ENCODE measurements at places on chromosomes 2 and 18.

- no peak for DNase-seq
Measured at GRCh38 chr2:108960006-108960405, 29.0 kb downstream of the EDAR start.

GRCh38 chr2:237180187-237180586, 94.5 kb downstream of the COPS8 start:
- no peak for DNase-seq

DNA sequence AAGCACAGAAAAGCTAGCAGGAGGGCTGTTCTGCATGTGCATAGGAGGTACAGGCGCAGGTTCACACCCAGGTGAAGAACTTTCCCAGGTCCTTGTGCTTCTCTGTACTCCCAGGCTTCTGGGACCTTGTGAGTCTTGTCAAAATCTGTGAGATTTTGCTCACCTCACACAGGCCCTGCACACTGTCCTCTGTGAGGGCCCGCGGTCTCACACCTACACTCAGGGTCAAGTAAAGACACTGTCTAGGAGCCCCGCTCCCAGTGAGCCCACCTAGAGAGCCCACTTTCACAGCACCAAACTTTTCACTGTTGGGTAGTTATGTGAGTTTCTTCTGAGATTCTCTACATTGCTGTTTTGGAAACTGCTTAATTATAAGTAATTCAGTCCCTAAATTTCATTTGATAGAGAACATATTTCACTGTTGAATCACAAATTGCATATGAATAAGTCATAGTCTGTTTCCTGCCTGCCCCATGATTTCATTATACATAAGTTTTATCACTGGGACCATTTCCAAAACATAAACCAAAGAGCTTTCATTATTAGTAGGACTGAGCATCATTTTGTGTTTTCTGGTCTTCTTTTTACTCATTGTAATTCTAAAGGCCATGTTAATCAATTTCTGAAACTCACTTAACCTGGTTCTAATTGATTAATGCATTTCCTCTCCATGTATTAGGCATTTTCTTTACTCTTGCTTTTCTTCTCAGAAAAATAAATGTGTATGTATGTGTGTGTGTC, 234.2 kb upstream of the SPOPL start:
- DNase-seq: no peak

DNA sequence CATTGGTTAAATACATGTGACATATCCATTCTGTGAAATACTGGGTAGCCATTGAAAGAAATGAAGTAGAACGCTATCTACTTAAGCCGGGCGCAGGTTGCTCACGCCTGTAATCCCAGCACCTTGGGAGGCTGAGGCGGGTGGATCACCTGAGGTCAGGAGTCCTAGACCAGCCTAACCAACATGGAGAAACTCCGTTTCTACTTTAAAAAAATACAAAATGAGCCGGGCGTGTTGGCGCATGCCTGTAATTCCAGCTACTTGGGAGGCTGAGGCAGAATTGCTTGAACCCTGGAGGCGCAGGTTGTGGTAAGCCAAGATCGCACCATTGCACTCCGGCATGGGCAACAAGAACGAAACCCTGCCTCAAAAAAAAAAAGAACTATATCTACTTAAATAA, 45.7 kb upstream of the ASPRV1 start:
- no peak for DNase-seq

DNA sequence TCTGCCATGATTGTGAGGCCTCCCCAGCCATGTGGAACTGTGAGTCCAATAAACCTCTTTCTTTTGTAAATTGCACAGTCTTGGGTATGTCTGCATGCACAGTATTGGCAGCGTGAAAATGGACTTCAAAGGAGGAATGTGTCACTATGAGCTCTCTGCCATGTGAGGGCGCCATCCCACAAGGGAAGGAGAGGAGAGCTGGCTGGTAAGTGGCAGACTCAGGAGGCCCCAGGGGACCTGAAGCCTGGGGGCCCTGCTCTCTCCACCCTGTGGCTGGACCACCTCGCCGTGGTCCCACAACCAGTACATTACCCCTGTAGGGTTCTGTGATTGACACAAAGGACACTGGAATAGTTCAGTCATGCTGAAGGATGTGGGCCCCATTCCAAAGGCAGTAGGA, 122.1 kb downstream of the RPIA start:
- DNase-seq: no peak

GRCh38 chr18:79275992-79276391, 119.7 kb upstream of the NFATC1 start:
- no peak for DNase-seq

GRCh38 chr2:10183146-10183675, 60.7 kb downstream of the RRM2 start:
- no peak for DNase-seq

Measured in ELF-1 (cell line).